ENCODE measurements at places on chromosomes 16 and 17.

- no peak for DNase-seq
These were observed 29.7 kb downstream of the SLC25A10 start for GRCh38 chr17:81741594-81742452.

- DNase-seq: no peak
These were observed 2.2 kb upstream of the AURKB start for GRCh38 chr17:8212312-8213180.

DNA sequence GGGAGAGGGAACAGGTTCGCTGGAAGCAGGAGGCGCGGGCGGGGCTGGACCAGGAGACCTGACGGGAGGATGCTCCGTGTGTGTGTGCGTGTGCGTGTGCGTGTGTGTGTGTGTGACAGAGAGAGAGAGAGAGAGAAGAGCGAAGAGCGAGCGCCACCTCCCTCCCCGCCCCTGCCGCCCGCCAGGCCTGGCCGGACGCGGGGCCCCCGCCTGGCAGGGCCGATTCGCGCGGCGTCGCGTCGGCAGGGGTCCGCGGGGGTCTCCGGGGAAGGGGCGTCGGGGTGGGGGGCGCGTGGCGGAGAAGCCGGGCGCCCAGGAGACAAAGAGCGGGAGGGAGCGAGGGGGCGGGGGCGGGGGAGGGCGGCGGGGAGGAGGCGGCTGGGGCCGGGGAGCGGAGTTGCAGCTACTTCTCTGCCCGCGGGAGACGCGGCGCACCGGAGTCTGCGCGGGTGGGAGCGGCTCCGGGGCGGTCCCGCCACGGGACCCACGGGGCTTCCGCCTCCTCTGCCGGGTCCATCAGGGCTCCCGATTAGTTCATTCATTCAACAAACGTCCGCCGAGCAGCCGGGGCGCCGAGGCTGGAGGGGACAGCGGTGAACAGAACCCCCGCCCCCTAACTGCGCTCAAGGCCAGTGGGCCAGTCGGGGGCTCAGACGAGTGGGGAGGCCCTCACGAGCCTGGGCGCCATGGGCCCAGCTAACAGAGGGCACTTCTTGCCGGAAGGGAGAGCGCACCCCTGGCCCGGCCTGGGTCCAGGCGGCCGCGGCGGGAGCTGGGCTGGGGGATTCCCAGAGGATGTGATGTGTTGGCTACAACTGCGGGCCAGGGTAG lies at the start of gene SAMD14:
TSS of gene SAMD14 (minus strand) at position 433 of the 831 bp plus-strand sequence. CDS start 5,201 bp downstream, outside the sequence.
- no peak for DNase-seq

- no peak for DNase-seq
These were observed at the start of gene EVPLL for GRCh38 chr17:18377437-18378204. TSS of gene EVPLL (plus strand) at chr17:18377778. CDS start at chr17:18380938, 3,160 bp downstream.

- no peak for DNase-seq
These were observed 53.1 kb downstream of the CLEC16A start for GRCh38 chr16:10997485-10997884.

GRCh38 chr16:68086336-68086841 lies 1.2 kb downstream of the NFATC3 start:
- no peak for DNase-seq

- no peak for DNase-seq
These were observed 329.2 kb downstream of the HS3ST3B1 start for GRCh38 chr17:14630046-14630445.

DNA sequence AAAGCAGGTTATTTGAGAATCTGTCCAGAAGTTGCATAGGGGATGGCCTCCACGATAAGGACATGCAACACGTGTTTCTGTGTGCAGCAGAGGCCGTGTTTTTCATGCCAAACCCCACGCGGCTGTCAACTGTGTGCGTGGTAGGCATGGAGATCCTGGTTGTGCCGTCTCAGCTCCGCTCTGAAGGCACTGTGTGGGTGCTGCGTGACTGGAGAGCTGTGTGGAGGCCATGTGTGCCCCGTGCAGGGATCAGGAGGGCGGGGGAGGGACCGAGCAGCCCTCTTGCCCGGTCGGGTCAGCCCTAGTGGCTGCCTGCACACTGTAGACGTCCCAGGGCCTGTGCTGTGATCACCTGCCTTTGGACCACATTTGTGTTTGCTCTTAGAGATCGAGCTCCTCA lies 74.5 kb downstream of the SEC14L1 start:
- DNase-seq: no peak

DNA sequence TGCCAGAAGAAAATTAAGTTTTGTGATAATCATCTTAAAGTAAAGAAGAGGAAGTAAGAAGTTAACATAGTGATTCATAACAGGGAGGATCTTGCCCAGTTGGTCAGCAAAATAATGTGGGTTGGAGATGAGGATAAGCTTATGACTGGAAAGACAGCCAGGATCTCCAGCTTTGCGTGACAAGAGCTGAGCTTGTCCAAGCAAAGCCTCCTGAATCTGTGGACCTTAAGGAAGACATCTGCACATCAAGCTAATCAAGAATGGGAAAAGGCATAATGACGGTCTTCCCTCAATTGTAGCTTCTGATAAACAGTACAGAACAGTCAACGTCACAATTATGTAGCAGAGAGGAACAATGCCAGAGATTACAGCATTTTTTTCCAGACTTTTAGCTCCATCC lies 744.7 kb upstream of the GOT2 start:
- no peak for DNase-seq

GRCh38 chr16:25176136-25176535 lies 40.6 kb upstream of the AQP8 start:
- DNase-seq: no peak

DNA sequence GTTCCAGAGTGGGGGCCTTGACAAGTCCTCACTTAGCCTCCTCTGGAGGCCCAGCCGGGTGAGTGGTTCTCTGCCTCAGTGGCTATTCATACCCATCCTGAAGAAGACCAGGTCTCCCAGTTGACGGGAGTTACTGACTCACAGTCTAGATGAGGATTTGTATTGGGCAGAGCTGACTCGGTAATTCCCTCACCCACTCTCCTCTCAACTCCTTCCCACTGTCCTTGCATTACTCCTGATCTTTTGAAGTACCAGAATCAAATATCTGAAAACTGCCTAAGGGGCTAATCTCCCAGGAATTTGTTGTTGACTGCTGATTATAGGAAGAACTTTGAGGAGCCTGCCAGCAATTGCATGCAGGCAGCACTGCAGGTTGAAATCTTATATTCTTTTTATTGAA lies 14.2 kb downstream of the SAP30BP start:
- DNase-seq: no peak

DNA sequence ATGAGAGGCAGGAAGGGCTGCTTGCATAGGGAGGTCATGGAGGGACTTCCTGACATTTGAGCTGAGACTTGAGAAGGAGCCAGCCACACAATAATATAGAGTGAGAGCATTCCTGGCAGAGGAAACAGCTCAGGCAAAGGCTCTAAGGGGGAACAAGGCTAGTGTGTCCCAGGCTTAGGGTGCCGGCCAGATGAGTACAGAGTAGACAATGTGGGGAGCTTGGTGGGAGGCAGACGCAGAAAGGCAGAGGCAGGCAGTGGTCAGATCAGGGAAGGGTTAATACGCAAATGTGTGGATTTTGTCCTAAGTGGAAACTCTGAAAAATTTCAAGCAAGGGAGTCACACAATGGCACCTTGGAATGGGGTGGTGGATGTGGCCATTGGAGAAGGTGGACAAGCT lies 31.3 kb downstream of the CD300LB start:
- DNase-seq: no peak

GRCh38 chr16:5019775-5020174 lies 14.0 kb downstream of the NAGPA start:
- DNase-seq: no peak

DNA sequence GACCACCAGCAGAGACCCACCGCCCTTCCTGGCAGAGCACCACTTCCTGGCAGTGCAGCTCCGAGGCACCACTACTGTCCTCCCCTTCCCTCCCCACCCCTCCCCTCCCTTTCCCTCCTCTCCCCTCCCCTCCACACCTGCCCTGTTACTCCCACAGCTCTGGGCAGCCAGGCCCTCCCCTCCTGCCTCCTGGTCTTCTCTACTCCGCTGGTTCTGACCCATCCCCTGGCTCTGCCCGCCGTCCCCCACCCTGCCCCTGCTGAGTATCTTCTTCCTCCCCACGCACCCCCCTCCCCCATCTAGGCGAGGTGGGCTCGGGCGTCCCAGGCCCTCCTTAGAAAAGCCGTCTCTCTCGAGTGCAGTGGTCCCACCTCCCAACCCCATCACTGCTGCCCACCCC lies 77.7 kb downstream of the AMFR start:
- DNase-seq: no peak

- DNase-seq: no peak
These were observed 558 bp upstream of the ZFHX3 start for GRCh38 chr16:73048292-73049080.

- DNase-seq: no peak
These were observed 14.6 kb upstream of the ENPP7 start for GRCh38 chr17:79715943-79716797.

DNA sequence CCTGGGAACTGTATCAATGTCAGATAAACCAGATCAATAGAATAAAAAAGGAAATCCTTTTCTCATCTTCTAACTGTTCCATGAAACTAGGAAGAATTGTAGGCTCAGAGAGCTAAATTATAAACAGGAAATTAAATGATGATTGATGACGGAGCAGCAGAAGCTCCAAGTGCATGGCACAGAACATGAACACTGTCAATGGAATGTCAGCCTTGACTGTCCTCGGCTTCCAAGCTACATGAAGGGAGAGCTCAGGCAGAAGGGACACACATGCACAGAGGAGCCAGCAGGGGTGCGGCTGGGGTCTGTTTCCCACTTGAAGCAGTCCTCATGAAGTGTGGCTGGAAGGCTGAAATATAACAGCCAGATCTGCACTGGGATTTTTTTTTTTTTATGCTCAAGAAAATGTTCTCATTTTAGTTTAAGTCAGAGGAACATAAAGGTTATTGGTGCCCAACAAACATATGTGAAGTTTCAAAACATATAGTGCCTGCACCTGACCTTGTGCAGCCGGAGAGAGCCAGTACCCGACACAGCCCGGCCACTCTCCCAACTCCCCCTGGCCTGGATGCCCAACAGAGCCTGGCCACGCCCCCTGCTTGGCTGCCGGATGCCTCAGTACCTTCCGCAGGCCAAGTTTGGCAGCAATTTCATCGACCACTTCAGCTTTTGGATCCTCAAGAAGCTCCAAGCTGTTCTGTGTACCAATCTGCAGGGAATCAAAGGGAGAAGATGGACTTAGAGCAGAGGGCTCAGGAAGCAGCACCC lies 37.0 kb downstream of the NPLOC4 start:
- DNase-seq: no peak

DNA sequence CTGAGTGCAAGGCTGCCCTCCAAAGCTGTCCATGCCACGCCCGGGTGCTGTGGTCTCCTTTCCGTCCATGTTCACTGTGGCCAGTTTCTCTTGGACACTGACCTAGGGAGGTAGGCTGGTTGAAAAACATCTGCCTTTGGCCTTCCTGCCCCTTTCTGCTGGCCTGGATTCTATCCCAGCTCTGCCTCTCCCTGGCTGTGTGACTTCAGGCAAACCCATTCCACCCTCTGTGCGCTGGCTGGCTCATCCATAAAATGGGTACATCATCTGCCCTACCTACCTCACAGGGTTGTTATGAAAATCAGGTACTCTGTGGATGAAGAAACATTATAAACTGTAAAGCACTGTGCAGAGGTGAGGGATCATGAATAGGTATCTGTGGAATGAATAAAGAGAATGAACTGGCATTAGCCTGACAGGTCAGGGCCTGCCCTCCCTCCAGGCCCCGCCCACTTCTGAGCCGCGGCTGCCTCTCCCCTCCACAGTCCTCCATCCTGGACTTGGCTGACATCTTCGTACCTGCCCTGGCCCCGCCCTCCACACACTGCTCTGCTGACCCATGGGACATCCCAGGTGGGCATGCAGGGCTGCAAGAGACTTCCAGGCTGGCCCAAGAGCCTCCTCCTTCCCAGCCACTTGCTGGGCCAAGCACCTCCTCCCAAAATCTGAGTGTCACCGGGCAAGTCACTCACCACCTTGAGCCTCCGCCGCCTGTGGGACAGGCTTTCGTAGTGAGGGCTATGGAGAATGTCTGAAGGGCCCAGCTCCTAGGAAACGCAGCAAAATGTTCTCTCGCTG lies 7.0 kb upstream of the SPATA20 start:
- DNase-seq: no peak

DNA sequence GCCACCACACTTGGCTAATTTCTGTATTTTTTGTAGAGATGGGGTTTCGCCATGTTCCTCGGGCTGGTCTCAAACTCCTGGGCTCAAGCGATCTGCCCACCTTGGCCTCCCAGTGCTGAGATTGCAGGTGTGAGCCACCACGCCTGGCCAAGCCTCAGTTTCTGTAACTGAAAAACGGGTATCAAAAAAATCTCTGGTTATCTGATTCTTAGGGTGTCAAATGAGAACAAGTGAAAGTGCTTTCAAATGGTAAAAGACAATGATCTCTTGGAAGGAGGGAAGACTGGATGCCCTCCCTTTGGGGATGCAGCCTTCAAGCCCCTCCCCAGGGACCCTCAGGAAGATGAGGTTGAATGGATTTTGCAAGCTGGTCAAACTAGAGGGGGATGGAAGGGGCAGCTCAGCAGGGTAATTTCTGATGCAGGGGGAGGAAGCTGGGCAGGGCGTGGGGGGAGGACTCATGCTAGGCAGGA lies 22.3 kb downstream of the ARHGAP23 start:
- DNase-seq: no peak

- DNase-seq: peak; percentile 31
These were observed 216.7 kb downstream of the RPTOR start for GRCh38 chr17:80761110-80761871.

- no peak for DNase-seq
These were observed 24.7 kb downstream of the KDM8 start for GRCh38 chr16:27228045-27228444.

GRCh38 chr17:49130891-49131290 lies 1.7 kb upstream of the B4GALNT2 start:
- DNase-seq: no peak

- no peak for DNase-seq
These were observed 52.2 kb upstream of the MED9 start for GRCh38 chr17:17424552-17424951.

GRCh38 chr17:2237950-2238349 lies 65.6 kb downstream of the SMG6 start:
- no peak for DNase-seq

Measured in stimulated activated CD4-positive, alpha-beta T cell treated with anti-CD3 and anti-CD28 coated beads, Interleukin-1b, Interleukin-23, amount 100 ng/mL, for 24 hours (primary cell).